ENCODE measurements at places on chromosomes 3 and 15.

DNA sequence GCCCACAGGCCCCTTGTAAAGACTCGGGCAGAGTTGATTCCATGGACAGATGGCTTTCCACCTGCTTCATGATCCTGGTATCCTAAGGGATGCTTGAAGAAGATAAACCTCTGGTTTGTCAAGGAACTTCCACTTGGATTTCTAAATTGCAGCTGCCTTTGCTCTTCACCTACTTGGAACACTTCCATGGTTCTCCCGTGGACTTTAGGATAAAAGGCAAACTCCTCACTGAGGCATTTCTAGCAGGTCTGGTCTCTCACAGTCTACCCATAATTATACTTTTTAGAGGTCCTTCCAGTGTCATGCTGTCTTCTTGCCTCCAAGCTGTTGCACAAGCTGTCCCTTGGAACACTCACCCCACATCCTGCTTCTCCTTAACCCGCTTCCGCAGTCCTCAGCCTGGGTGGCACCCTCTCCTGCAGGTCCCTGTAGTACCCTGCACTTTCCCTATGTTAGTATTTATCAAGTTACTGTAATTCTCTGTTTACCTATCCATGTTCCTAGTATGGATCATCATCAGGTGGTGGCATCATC, 12.7 kb downstream of the TLNRD1 start:
- no peak for DNase-seq

- no peak for DNase-seq
Measured at GRCh38 chr15:82951472-82952157, 905 bp downstream of the HOMER2 start.

- DNase-seq: no peak
Measured at GRCh38 chr3:108110934-108111333, 20.1 kb upstream of the CD47 start.

- no peak for DNase-seq
Measured at GRCh38 chr3:100402891-100403290, 1.6 kb downstream of the LNP1 start.

DNA sequence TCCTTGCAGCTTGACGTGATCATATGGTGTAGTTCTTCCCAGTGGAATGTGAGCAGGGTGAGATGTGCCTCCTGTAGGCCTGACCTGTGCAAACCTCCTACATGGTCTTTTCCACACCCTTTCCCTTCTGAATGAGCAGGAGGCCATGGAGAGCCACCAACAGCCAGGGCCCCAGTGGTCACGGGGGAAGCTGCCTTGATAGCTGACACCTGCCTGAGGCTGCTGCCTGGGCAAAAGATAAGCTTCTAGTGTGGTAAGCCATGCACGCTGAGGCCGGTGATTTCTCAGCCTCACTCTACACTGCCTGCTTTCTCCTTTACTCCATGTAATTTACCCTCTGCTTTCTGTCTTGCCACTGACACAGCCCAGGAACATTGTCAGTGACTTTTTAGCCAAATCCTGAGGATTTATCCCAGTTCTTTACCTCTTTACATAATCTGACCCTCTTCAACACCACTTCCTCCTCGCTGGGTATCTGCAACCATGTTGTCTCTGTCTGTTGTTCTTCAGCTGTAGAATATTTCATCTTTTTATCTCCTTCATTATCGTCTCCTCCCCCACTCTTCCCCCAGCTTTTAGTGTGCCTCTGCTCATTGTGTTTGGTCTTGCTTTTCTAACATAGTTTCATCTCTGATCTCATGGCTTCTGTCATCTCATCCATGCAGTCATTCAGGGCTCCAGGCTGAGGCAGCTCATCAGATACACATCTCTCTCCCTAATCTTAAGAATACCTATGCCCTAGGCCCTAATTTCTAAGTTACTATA, 11.2 kb upstream of the KBTBD12 start:
- no peak for DNase-seq

- DNase-seq: no peak
Measured at GRCh38 chr3:143974271-143975238, 2.9 kb downstream of the DIPK2A start.

GRCh38 chr15:74345051-74345450, 22.4 kb downstream of the CYP11A1 start:
- DNase-seq: no peak

DNA sequence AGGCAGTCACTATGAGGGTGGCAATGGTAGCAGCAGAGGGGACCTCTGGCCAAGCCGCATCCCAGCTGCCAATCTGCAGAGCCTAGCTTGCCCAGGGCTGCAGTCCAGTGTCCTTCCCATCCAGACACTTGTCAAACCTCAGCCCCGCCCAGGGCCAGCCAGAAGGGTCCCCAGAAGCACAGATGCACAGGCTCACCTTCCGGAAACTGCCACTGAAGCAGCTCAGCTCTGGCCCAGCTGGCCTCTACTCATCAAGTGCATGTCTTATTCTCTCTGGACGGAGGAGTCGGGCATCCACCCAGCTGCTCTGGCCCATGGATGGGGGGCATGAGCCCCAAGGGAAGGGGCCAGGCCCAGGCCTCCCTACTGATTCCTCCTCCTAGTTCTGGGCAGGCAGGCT, 69.2 kb downstream of the DNAJB8 start:
- DNase-seq: no peak

Measured in HFF-Myc (cell line).